CD4-positive, CD25-positive, alpha-beta regulatory T cell (primary cell): ENCODE measurements at places on chromosomes 11 and 22.

GRCh38 chr22:44396727-44397722, 84.3 kb upstream of the SHISAL1 start:
- no peak for DNase-seq

GRCh38 chr11:126834149-126834548, 166.4 kb downstream of the KIRREL3 start:
- no peak for DNase-seq

DNA sequence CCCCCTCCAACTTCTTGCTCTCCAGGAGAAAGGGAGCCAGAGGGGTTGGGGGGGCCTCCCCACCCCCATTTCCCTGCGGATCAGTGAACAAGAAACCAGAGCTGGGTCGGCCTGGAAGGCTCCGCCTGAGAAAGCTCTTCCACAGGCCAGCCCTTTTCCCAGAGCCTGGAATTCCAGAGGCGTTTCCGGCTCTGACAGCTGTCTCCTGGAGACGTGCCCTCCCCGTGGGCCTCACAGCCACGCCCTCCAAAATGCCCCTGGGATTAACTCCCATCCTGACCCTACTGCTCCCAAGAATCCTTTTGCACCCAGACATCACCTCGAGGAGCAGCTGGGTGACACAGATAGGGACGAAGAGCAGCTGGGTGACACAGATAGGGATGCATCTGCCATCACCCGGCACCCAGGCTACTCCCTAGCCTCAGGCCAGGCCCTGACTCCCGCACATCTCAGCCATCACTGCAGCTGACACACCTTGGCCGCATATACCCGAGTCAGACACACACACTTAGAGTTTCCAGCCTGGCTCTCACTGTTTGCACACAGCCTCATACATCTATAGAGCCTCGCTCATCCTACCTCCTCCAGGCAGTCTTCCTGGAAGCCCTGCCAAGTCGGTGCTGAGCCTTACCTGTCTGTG, 7.6 kb upstream of the CDC42EP1 start:
- DNase-seq: no peak

GRCh38 chr11:68113986-68114385, 7.2 kb downstream of the CHKA start:
- no peak for DNase-seq

DNA sequence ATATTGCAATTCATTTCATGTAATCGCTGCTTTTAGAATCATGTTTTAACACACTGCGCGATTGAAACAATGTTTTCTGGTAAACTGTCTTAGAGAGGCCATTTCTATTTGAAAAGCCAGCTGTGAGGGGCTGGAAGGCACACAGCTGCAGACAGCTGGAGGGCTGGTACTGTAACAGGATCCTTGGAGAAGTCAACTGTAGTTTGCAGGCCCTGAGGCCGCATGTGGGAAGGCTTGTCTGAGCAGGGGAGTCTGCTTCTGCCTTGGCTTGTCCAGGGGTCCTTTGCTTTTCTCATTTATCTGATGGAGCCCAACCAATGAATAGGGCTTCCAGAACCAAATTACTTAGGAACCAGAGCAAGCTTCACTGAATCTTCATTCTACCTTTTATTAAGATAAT, 313.5 kb downstream of the BLID start:
- DNase-seq: no peak

DNA sequence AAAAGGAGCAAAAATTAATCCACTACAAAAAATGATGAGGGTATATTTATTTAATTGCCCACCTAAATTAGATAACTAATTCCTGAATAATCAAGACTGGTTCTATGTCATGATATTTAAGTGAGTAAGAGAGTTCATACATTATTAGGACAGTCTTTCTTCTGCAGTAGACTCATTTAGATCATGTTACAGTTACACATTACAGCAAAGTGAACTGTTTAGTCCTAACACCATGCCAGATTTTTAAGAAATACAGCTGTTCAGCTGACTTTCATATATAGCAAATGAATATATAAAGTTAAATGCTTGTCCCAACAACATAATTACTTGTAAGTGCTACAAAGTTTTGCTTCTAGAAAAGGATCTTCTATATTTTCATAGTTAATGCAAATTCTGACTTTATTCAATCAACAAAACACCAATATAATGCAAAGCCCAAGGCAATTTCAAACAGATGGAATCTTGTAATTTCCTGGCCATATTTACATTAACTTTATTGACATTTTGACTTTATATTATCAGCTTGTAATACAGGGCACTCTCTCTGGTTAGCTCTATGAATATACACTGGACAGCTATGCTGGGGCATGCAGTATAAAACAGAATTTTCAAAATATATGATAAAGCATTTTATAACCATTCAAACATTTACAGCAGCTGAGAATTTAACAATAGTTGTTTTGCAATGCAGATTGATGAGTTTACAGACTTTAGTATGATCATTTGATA, 45.7 kb upstream of the TP53AIP1 start:
- DNase-seq: no peak

GRCh38 chr22:30305906-30306626, 16.8 kb upstream of the CASTOR1 start:
- DNase-seq: no peak

- no peak for DNase-seq
These were observed 20.7 kb downstream of the RPUSD4 start for GRCh38 chr11:126190792-126191191.

- no peak for DNase-seq
These were observed 17.9 kb downstream of the APOL5 start for GRCh38 chr22:35735542-35735941.

- DNase-seq: no peak
These were observed 9.4 kb downstream of the CEP164 start for GRCh38 chr11:117337076-117337475.

- no peak for DNase-seq
These were observed 433.7 kb downstream of the ETS1 start for GRCh38 chr11:128153697-128154048.

DNA sequence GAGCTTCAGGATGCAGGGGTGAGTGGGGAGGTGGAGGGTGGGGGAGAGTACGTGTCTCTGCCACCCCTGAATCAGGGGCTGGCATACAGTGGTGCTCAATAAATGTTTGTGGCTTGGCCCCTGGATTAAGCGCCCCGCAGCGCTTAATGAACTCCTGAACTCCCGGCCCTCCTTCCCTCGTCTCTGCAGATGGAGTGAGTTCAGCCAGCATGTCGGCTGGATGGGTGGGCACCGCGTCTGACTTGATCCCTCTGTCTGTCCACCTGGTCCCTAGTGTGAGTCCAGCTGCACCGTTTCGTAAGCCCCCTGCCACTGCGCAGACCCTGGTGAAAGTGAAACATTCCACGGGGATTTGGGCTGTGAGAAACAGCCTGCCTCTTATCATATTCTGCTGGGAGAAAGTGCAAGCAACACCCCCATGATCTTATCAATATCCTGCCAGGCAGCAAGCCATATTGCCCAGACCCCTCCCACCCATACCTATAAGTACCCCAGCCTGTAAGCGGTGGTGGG, 12.0 kb upstream of the MRGPRD start:
- DNase-seq: no peak

DNA sequence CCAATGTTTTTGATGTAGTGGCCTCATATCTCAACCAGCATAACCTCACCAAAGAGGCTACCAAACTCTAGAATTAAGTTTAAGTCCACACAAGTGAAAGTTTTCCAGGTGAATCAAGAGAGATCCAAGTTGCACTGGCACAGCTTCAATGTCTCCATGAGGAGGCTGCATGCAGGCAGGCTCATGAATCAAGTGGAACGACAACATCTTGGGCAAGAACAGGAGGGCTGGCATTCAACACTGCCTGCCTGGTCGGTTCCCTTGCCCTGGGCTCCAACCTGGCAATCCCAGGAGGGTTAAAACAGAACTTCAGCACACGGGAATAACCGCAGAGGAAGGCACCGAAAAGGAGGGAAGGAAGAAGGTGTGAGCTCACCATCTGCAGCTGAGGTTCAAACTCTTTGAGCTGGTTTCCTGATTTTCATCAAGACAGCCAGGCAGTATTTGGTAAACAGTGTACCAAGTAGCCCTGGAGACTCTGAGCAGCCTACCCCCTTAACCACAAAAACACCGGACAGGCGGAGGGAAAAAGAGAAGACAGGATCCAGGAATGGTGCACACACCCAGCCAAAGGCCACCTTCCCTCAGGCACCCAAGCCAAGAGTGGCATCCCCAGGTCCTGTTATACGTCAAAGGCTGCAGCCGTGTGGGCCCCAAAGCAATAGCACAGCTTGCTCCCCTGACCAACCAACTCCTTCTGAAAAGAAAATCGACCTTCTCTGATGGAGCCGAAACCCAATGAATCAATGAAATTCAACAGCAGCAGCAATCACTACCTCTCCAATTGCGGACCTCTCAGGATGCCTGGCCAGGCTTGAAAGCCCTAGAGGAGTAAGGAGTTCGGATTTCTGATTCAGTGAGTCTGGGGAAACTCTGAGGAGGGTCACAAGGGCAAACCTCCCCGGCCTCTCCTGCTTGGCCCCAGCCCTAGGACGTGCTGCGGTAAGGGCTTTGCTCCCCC, 1.3 kb downstream of the PACSIN2 start:
- DNase-seq: peak; percentile 39

GRCh38 chr11:134724106-134724778, 312.2 kb upstream of the B3GAT1 start:
- no peak for DNase-seq

DNA sequence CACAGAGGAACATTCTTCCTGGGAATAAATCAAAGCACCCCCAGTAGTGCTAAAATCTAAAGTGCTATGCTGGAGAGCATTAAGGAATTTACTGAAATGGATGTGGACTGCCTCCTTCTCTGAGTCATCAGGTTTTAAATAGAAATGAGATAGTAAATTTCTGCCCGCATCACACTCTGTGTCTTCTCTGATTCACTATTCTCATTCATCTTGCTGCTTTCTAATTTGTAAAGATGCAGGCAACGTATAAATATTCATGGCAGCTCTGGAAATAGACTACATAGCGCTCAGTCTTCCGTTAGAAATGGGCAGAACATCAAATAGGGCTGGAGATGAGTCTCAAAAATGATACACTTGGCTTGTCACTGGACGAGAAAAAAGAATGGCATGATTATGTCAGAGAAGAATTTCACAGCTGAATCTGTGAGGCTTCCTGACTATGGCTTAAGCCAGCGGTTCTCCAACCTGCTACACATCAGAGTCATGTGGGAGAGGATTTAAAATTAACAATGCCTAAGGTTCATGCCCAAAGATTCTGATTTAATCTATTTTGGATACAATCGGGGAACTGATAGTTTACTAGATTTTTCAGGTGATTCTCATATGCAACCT, 178.2 kb downstream of the LRRC4C start:
- no peak for DNase-seq

DNA sequence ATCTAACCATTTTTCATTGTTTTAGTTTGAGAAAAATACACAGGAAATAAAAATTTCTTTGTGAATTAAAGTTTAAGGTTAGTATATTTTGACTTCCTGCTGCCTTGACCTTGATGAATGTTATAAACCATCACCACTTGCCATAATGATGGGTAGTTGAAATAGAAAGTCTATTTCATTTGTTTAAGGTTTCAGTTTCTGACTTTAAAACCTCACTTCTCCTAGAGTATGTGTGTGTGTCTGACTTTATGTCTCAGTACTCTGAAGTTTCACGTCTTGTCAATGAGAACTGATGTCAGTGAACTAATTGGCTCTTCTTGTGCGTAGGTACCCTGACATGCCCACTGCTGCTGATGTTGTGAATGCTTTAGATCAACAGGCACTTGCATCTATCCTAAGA, 188.2 kb downstream of the METTL15 start:
- DNase-seq: peak; percentile 9

DNA sequence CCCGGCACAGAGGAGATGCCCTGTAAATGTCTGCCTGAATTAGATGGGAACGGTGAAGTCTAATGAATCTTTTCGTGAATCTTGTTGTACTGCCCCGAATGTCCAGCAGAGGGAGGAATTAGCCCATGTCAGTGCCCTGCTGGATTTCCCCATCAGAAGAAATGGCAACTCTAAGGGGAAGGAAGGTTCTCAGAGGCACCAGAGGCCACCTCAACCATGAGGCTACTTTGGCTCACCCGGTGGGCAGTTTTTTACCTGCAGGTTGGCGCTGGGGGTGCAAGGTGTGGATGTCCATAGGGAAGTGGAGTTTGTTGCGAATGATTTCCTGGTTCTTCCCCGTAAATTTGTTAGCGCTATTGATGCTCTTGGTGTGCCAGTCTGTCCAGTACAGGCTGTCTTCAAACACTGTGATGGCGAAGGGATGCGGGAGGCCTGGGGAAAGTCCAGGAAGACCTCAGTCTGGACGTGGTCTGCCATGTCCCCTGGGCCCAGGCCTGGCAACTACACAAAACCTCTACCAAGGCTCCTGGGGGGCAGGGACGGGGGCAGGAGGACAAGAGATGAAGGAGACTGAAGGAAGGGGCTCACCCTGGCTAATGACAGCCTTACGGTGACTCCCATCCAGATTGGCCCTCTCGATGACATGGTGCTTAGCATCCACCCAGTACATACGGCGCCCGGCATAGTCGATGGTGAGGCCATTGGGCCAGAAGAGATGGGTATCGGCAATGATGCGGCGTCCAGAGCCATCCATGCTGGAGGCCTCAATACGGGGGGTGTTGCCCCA, 28.5 kb downstream of the LRP4 start:
- DNase-seq: peak; percentile 78

GRCh38 chr11:19800714-19801519, 88.3 kb downstream of the NAV2 start:
- DNase-seq: no peak

- no peak for DNase-seq
These were observed 15.0 kb downstream of the DENND5A start for GRCh38 chr11:9250139-9250582.

- DNase-seq: no peak
These were observed 110.6 kb downstream of the TP53I11 start for GRCh38 chr11:44840085-44840478.

GRCh38 chr11:133291780-133292179, 240.5 kb downstream of the OPCML start:
- DNase-seq: no peak

DNA sequence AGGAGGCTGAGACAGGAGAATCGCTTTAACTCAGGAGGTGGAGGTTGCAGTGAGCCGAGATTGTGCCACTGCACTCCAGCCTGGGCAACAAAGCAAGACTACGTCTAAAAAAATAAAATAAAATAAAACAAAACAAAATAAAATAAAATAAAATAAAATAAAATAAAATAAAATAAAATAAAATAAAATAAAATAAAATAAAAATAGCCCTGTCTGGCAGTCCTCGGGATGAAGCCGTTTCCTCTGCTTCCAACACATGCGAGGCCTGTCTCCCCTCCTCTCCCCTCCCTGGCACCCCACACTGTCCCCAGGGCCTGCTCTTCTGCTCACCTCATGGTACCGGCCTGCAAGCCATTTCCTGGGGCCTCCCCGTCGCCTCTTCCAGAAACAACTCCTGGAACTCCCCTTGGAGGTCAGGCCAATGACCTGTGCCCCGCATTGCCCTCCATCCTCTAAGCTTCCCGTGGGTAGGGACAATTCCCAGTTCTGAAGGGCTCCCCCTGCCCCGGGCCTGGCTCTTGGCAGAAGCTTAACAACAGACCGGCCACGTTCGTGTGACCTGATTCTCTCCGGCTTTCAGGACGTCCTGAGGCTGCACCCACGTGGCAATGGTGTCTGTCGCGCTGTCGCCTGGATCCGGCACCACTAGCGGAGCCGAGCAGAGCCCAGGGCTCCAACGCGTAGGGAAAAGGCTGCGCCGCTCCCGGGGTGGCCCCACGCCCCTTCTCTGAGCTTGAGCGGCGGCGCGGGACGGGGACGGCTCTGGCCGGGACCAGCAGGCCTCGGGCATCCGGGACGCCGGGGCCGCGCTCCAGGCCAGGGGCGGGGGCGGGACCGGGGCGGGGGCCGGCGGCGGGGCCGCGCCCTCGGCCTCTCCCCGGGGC, 456 bp upstream of the PARVB start:
- no peak for DNase-seq

- DNase-seq: peak; percentile 43
These were observed 54.8 kb upstream of the PHF21B start for GRCh38 chr22:45064313-45065278.
